Lower lobe of right lung (tissue), 2 donors: ENCODE measurements at places on chromosomes 5 and 9.

DNA sequence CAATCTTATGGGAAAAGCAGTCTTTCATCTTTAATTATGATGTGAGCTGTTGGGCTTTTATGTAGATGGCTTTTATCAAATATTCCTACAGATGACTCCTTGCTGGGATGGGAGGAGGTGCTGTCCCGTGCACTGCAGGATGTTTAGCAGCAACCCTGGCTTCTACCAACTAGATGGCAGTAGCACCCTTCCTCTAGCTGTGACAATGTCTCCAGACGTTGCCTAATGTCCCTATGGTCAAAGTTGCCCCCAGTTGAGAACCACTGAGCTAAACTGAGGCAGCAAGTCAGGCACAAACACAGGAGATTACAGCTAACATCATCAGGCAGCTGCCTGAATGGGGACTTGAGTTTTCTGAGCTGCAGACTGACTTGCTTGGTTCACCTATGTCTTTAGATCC lies 401.9 kb upstream of the PDE4D start:
- DNase-seq: no peak

GRCh38 chr5:126301056-126301455 lies 122.2 kb upstream of the GRAMD2B start:
- DNase-seq: no peak

- DNase-seq: no peak
Observed at GRCh38 chr5:170769898-170770416, 13.6 kb upstream of the GABRP start.

- no peak for DNase-seq
Observed at GRCh38 chr5:158811921-158812320, 287.8 kb downstream of the EBF1 start.

DNA sequence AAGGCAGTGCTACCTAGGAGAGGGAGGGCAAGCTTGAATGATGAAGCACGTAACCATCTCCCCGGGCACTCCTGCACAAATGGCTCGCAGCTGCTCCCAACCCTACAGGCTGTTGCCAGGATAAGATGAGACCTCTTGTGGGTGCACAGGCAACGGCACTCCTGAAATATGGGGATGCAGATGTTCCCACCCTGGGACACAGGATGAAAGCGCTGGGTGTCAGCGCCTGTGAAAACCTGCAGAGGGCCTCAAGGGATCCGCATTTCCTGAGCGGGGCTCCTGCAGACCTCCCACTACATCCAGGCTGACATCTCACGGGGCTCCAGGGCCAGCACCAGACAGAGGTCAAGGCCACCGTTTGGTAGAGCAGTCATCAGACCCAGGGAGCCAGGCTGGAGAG lies 60.7 kb downstream of the SMIM23 start:
- no peak for DNase-seq

GRCh38 chr5:65742565-65743231 lies 20.7 kb downstream of the NLN start:
- DNase-seq: no peak

- DNase-seq: no peak
Observed at GRCh38 chr5:76175051-76175666, 92.0 kb downstream of the SV2C start.
